D341Med (cell line): ENCODE measurements at places on chromosomes 3 and 15.
A peak's percentile ranks its signal among the peaks of the same experiment; 100 is the strongest.

- DNase-seq: no peak
Measured at GRCh38 chr3:32203854-32204253, 34.6 kb upstream of the CMTM8 start.

DNA sequence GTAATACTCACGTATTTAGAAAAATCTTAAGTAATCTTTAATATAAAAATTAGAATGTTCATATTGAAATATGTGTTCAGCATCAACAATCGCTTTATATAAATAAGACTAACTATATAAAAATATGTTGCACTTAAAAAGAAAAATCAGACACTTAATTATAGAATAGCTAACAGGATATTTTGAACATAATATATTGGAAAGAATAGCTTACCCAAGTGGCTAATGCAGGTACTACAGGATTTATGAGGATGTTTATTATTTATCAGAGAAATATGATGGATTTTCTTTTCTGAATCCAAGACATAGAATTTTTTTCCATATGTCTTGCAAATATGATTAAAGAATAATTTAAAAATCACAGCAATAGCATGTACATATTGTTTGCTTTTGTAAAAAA, 567.9 kb upstream of the GBE1 start:
- DNase-seq: no peak

DNA sequence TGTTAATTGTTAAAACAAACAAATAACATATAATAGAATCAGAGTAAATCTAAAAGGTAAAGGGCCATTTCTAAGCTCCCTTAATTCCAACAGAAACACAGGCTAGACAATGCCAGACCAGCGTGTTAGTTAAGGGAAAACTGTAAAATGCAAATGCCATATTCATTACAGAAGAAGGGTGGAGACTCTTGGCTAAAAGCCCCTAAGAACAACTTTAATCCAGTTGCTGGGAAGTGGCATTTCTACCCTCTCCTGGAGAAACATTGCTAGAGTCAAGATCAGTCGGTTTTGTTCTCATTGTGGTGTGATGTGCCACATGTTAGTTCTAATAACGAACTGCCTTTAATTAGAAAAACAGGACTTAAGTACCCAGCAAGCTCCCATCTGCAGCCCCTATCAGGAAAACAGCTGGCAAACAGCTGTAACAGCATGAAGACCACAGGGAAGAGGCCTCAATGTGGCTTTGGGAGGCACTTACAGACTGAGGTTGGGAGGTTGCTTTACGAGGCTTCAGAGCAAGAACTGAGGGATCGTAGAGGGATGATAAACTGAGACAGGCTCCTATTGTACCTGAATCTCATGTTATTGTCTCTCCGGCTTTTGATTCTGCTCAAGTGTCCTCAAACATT, 1134.8 kb downstream of the ROBO1 start:
- DNase-seq: no peak

GRCh38 chr3:44648564-44649229, at the start of gene ZNF35:
Gene ZNF35, plus strand, starts transcription at chr3:44648732. Its CDS starts 2,336 bp downstream, at chr3:44651068.
- peak; percentile 91 for DNase-seq

GRCh38 chr3:196837819-196838420, 29.8 kb upstream of the SENP5 start:
- DNase-seq: peak; percentile 83

- no peak for DNase-seq
Measured at GRCh38 chr3:111412656-111413055, 129.3 kb upstream of the CD96 start.

GRCh38 chr3:119571688-119572087, 7.6 kb upstream of the ADPRH start:
- DNase-seq: no peak

GRCh38 chr3:3302964-3303363, 123.5 kb upstream of the CRBN start:
- no peak for DNase-seq

- DNase-seq: no peak
Measured at GRCh38 chr15:83053151-83053550, 13.9 kb downstream of the BTBD1 start.

- no peak for DNase-seq
Measured at GRCh38 chr3:111852540-111852939, 6.5 kb upstream of the PHLDB2 start.

DNA sequence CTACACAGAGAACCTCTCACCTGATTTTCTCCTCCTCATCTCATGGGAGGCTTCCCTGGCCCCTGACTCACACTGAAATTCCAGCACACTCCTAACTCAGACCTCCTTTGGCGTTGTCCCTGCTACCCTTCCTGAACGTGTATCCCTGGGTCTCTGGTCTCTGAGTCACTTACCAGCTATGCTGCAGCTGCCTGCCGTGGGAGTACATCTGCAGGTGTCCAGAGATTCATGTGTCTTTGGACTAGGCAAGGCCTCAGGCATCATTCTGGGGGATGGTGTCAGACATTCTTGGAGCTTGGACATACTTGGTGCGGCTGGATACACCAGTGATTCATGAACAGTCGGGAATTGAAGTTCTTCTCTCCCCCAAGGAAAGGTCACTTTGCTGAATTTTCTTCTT, 148.8 kb upstream of the TRIM42 start:
- DNase-seq: peak; percentile 3

DNA sequence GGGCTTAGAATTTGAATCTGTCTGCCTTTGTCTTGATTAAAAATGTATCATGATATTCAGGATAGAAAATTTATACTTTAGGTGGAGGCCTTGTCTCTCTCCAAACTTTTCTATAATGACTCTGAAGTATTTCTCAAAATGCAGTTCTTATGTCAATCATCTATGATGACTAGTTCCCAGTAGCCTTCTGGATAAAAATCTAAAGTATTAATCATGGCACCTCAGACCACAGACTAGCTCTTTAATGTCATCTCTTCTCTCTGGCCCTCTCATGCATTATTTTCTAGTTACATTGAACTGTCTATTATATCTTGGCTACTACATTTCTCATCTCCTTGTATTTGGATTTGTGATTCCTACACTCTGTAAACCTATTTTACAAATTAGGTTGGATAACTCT, 96.9 kb downstream of the ZPLD1 start:
- no peak for DNase-seq

DNA sequence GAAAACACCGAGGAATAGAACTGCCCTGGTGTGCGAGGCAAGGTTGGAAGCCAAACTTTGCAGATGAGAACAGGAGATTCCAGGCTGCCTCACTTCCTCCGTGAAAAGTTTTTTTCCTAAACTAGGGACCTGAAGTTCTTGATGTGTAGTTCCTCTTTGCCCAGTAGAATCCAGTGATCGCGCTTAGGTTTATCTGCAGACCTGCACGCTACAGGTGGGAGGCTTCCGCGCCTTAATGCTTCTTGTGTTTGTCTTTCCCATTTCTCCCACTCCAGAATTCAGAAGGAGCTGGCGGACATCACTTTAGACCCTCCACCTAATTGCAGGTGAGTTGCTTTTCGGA, 5.4 kb downstream of the UBE2E1 start:
- no peak for DNase-seq

DNA sequence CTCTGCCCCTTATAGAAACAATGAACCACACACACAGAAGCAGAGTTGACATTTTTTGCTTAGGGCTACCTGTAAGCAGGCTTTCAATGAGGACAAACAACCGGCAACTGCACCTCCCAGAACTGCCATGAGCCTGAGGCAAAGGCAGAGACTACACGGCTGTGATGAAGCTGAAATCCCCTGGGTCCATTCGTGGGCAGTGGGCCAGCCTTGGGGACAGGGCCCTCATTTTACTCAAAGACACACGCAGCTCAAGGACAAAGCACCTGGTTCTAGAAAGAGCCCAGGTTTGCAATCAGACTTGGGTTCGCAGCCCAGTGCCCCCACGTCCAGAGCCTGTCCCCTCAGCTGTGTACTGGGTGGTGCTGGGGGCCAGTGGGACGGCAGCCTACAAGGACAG, 17.9 kb downstream of the FAM174B start:
- no peak for DNase-seq

- no peak for DNase-seq
Measured at GRCh38 chr3:192253138-192253887, 474.0 kb downstream of the FGF12 start.

DNA sequence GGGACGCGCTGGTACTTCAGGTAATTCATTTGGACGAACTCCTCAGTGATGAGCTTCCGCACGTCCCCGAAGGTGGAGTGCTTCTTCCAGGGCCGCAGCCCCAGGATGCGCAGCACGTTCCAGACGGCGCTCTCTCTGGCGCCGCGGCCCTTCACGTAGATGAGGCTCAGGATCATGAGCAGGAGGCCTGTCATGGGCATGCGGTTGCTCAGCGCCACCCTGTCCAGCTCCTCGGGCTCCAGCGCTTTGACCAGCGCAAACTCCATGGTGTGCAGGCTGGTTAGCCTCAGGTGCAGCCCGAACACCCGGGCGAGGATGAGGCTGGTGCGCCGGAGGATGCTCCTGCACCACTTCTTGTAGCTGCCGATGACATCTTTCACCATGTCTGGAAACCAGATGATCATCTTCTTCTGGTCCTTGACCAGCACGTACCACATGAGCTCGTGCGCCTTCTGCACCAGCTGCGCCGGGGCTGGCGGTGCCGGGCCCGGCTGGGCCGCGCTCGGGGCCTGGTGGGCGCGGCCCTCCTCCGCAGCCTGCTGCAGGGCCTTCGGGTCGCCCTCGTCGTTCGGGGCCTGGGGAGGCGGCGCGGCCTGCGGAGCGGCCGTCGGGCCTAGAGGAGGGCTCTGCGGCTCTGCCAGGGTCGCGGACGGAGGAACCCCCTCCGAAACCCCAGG, 501 bp downstream of the NDN start:
- peak; percentile 55 for DNase-seq

DNA sequence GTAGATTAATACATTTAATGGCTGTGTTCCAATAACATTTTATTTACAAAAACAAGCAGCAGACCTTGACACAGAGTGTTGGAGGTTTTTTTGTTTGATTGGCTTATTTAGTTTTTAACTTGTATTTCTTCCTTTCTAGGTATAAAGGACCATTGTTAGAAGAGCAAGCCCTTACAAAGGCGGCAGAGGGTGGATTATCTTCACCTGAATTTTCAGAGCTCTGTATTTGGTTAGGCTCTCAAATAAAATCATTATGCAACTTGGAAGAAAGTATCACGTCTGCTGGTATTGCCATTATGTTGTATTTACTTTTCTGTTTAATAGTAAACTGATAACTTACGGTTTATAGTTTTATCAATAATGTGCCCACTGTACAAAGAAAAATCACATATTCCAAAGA, 10.0 kb downstream of the FAM98B start:
- no peak for DNase-seq

DNA sequence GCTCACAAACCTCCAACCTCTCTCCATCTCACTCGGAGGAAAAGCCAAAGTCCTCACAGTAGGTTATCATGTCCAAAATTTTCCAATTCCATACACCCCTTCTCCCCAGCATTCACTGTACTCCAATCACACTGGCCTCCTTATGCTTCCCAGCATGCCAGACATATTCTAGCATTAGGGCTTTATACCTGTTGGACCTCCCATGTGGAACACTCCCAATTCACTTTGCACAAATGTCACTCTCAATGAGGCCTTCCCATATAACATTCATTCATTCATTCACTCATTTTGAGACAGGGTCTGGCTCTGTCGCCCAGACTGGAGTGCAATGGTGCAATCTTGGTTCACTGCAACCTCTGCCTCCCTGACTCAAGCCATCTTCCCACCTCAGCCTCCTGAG, 19.9 kb downstream of the SCAPER start:
- no peak for DNase-seq

GRCh38 chr3:12870942-12871341, 29.6 kb upstream of the RPL32 start:
- no peak for DNase-seq

- no peak for DNase-seq
Measured at GRCh38 chr3:94081884-94082283, 19.0 kb downstream of the NSUN3 start.

DNA sequence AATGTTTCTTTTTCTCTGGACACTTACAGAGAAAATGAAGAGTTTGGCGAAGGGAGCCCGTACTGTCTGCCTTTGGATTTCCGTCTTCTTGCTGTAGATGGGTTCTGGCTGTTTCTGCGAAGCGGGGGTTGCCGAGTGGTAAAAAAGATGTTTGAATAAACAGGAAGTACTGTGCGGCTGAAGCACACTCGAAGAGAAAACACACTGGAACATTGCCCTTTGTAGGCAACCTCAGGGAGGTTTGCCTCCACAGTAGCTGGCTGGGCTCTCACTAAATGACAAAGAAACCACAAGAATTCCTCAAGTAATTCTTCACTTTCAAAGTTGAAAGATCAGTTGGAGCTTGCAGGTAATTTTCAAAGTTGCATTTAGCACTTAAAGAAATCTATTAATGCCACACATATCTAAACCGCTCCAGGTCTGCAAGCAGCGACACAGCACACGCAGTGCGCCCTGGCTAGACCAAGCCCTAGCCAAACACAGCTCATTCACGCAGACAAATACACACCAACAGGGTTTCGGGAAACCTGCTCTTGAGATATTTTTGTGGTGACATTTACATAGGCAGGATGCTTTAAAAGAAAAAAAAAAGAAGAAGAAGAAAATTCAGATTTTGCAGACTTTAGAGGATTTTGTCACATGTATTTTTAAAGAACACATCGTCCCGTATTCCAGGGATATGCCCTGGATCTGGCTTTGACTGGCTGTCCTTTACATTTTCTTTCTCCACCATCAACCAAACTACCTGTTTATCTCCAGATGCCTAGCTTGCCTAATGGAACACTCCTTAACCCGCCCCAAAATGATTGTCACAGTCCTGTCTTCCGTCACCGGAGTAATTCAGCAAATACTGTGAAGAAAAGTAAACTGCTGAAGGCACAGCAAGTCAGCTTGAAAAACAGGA, 452.8 kb downstream of the FOXP1 start:
- no peak for DNase-seq

GRCh38 chr3:153215497-153215896, 53.5 kb downstream of the RAP2B start:
- no peak for DNase-seq

DNA sequence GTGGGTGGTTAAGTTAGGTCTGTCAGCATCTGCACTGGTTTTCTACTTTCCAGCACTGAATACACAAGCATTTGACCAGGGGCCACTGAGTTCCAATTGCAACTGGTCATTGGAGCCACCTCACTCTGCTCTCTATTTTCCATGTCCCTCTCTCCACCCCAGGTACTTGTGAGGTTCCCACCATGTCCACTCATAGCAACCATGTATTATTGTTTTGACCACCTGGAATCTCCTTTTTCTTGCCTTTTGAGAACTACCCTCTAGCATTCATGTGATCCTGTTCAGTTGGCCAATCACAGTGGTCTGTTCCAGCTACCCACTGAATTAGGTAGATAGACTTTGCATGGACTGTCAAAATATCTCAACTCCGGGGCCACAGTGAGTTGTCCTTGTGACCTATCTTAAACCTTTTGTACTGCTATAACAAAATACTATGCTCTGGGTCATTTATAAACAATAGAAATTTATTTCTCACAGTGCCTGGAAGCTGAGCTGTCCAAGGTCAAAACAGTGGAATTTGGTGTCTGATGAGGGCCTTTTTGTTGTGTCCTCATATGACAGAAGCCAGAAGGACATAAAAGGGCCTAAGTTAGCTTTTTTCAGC, 20.2 kb upstream of the TM4SF18 start:
- no peak for DNase-seq
